ENCODE measurements at places on chromosomes 4 and X.

DNA sequence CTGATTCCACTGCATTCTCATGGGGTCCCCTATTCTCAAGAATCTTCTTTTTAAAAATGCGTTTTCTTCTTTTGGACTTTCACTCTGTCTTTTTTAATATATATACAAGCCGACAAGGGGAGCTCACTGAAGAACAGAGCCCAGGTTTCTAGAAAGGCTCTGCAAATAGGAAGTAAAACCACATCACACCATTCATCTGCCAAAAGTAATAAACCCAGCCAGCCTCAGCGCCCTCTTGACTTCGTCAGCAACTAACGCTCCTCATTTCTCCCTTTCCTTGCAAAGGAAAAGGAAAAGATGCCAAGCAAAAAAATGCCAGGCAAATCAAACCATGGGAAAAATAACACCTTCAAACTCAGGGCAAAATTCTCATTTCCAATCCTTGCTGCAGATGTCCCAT, 136.4 kb downstream of the HHIP start:
- no peak for DNase-seq

- no peak for DNase-seq
Measured at GRCh38 chr4:15913631-15913970, 24.9 kb downstream of the FGFBP1 start.

DNA sequence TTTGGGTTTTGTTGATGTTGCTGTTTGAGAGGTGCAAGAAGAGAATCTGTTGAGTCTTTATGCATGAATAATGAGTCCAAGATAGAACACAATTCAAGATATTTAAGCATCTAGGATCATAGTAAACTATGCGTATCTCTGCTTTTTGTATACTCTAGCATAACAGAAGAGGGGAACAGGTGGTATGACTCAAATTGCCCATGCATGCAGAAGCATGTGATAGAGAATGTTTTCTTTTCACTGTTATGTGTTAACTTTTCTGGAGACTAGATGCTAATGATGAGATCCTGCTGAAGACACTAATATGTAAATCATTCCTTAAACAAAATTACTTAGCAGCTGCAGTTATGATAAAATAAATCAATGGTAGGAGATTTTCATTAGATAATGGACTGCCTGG, 165.3 kb upstream of the FTHL17 start:
- no peak for DNase-seq

- no peak for DNase-seq
Measured at GRCh38 chr4:3192188-3192587, 56.8 kb upstream of the MSANTD1 start.

DNA sequence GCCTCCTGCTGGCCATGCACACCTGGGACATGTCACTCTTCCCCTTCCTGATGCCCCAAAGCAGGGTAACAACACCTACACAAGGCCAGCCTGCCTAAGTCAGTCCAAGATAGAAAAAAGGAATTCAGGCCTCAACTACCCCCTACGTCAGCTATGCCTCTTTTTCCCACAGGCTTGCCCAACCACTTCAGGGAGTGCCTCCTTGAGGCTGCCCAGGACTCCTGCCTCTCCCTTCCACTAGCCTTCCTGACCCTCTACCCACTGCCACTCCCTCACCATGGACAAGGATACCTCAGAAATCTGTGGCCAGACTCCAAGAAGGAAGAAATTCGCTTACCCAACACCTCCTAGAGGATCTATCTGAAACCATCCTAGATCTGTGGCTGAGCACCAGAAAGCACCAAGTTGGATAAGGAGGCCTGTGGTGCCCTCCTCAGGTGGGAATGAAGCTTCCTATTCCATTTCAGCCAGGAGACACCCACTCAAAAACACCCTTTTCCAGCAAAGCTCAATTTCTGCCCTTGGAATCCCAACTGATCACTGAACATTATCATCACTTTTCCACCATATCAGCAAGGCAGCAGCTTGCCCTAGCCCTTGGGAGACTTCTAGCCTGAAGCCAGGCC, 1.8 kb downstream of the KDM5C start:
- DNase-seq, result no peak

- DNase-seq, result no peak
Measured at GRCh38 chr4:28247805-28248204, 1387.2 kb downstream of the STIM2 start.

- no peak for DNase-seq
Measured at GRCh38 chrX:119008110-119008744, 33.8 kb downstream of the LONRF3 start.

DNA sequence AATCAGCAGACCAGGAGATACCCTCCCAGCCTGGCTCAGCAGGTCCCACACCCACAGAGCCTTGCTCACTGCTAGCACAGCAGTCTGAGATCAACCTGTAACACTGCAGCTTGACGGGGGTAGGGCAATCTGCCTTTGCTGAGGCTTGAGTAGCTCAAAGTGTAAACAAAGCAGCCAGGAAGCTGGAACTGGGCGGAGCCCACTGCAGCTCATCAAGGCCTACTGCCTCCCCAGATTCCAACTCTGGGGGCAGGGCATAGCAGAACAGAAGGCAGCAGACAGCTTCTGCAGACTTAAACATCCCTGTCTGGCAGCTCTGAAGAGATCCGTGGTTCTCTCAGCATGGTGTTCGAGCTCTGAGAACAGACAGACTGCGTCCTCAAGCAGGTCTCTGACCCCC, 15.1 kb upstream of the GABRA2 start:
- DNase-seq, result no peak

- no peak for DNase-seq
Measured at GRCh38 chr4:159899596-159899995, 796.7 kb downstream of the RAPGEF2 start.

DNA sequence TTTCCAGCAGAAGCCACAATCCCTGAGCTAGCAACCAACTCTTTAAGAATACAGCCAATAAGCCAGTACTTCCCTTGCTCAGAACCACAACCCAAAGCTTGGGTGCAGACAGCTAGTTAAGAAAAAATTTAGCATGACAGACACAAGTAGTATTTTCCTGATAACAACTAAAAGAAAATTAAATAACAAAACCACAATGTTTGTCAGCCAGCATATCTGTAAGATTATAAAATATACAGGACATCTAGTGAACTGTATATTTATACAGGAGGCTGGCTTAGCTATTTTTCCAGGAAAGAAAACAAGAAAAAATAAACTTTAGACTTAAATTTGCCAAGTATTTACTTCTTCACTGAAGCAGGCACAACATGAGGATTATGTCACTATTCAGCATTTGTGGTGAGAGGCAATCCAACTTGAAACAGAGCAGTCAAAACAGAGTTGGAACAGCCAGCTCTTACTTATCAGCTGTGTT, 6.6 kb downstream of the PF4V1 start:
- DNase-seq, result no peak

GRCh38 chr4:128583753-128584712, 225.5 kb upstream of the JADE1 start:
- no peak for DNase-seq

DNA sequence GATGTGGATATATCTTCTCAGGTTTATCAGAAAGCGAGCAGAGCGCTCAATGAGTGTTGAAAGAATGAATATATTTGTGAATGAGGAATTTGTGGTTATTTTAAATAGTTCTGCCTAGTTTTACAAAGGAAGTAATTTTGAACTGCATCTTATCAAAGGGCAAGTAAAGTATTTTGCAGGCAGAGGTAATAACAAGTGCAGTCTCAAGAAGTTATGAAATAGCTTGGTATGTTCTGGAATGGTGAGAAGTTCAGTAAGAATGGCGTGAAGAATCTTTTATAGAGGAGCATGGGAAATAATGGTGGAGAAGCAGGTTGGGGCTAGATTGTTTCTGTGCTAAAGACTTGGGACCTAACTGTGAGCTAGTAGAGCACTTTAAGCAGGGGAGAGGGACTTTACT, 10.9 kb downstream of the TMA16 start:
- no peak for DNase-seq

- no peak for DNase-seq
Measured at GRCh38 chrX:109863811-109864210, 130.8 kb upstream of the ACSL4 start.

DNA sequence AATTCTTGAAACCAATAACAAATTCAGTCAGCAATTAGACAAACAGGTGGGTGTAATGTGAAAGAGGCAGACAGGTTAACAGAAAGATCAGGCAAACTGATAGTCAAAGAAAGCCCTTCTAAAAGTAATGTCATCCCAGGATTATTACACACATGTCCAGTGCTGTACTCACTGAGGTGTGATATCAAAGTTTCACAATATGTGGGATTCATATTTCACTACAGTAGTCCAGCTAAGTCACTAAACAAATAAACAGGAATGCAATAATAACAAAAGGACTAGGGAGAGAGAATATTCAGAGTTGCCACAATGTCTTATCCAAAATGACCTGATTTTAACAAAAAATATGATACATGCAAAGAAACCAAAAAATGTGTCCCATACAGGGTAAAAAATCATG, 787.5 kb downstream of the FSTL5 start:
- DNase-seq, result no peak

GRCh38 chrX:15973946-15974345, 119.3 kb upstream of the AP1S2 start:
- no peak for DNase-seq

Measured in T-cell (primary cell).